ENCODE measurements at places on chromosomes 4 and X.

GRCh38 chrX:88865634-88866033 is 118.6 kb downstream of the CPXCR1 start:
- DNase-seq, result no peak

DNA sequence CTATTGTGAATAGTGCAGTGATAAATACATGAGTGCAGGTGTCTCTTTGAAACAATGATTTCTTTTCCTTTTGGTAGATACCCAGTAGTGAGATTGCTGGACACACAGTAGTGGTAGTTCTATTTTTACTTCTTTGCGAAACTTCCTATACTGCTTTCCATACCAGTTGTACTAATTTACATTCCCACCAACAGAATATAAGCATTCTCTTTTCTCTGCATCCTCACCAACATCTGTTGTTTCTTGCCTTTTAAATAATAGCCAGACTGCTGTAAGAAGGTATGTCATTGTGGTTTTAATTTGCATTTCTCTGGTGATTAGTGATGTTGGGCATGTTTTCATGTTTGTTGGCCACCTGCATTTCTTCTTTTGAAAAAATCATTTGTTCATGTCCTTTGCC is 105.9 kb downstream of the COL4A6 start:
- no peak for DNase-seq

DNA sequence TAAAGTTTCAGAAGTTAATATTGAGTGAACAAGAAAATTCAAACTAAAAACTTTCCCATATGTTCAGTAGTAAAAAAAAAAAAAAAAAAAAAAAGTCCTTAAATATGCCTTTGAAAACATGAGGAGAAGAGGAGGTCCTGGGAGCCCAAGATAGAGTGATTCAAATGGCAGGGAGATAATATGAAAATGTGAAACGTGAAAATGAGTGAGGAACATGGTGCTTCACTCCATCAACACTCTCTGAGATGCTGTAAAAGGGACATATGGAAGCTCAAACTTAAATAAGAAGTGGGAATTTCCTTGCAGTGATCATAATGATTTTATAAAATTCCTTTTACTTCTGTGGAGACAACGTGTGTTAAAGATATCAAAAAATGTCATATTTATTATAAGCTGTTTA is 423.9 kb downstream of the PABPC4L start:
- DNase-seq, result no peak

GRCh38 chrX:54423161-54423888 is 16.9 kb upstream of the TSR2 start:
- no peak for DNase-seq

DNA sequence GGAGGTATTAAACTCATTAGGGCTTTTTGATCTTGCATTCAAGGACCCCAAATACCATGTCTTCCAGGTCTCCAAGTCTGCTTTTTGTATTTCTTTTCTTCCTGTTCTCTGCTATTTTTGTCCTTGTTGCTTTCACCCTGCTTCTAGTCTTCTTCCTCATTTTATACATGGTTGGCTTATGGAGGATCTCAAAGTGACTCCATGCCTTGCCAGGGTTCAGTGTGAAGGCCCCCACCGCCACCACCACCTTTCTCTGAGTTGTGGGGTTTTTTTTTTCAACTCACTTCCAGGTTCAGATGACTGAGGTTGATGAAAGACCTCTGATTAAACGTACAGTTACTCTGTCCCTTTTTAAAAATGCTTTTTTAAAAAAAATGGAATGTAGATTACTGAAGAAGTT is 96.3 kb downstream of the MAML3 start:
- DNase-seq, result no peak

Measured in NK-92 treated with Interleukin-12 subunit alpha and Interleukin-12 subunit beta, amount 100 ng/mL, for 24 hours (cell line).